Hepatocyte (in vitro differentiated cells): ENCODE measurements at places on chromosomes 4 and X.
A peak's percentile ranks its signal among the peaks of the same experiment; 100 is the strongest.

GRCh38 chrX:118497180-118497818 lies 1.7 kb downstream of the DOCK11 start:
- H3K36me3 ChIP-seq: no peaks in the 10 kb centered on the region
- no peak overlapping the region for H3K4me3 ChIP-seq
- H3K27ac ChIP-seq: no peak overlapping the region
- peaks cover 4% of the 10 kb centered on the region for H3K4me1 ChIP-seq

GRCh38 chr4:122503214-122503613 lies 46.7 kb upstream of the IL2 start:
- H3K27me3 ChIP-seq: no peaks in the 10 kb centered on the region
- no peaks in the 10 kb centered on the region for H3K4me1 ChIP-seq
- H3K4me3 ChIP-seq: no peak overlapping the region
- DNase-seq: no peak

GRCh38 chr4:37964734-37965457 lies 4.7 kb downstream of the PTTG2 start:
- no peak overlapping the region for H3K4me3 ChIP-seq
- no peak for DNase-seq
- peaks cover 15% of the 10 kb centered on the region for H3K4me1 ChIP-seq
- H3K36me3 ChIP-seq: no peaks in the 10 kb centered on the region
- H3K27me3 ChIP-seq: no peaks in the 10 kb centered on the region

DNA sequence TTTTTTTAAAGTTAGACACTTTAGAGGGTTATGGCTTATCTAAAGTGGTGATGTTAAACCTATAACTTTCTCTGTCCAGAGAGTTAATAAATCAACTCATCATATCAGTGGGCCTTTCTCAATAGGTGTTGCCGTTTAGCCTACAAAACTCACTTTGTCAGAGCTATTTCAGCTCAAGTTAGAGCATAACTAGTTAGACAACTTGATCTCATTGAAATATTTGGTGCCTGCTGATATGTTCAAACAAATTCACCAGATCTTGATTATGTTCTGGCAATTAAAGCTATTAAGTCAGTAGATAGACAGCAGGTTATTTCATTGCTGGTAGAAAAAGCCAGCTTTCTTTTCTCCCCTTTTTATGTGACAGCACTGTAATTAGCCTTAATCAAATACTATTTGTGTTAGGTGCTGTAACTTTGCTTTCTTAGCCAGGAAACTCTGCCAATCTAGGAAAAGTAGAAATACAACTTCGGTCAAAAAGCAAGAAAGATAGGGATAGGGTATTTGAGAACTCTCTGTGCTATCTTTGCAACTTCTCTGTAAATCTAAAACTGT lies 191.8 kb downstream of the MAML3 start:
- no peak overlapping the region for H3K4me3 ChIP-seq
- no peaks in the 10 kb centered on the region for H3K36me3 ChIP-seq
- DNase-seq: no peak
- H3K27me3 ChIP-seq: no peaks in the 10 kb centered on the region
- H3K27ac ChIP-seq: no peak overlapping the region

DNA sequence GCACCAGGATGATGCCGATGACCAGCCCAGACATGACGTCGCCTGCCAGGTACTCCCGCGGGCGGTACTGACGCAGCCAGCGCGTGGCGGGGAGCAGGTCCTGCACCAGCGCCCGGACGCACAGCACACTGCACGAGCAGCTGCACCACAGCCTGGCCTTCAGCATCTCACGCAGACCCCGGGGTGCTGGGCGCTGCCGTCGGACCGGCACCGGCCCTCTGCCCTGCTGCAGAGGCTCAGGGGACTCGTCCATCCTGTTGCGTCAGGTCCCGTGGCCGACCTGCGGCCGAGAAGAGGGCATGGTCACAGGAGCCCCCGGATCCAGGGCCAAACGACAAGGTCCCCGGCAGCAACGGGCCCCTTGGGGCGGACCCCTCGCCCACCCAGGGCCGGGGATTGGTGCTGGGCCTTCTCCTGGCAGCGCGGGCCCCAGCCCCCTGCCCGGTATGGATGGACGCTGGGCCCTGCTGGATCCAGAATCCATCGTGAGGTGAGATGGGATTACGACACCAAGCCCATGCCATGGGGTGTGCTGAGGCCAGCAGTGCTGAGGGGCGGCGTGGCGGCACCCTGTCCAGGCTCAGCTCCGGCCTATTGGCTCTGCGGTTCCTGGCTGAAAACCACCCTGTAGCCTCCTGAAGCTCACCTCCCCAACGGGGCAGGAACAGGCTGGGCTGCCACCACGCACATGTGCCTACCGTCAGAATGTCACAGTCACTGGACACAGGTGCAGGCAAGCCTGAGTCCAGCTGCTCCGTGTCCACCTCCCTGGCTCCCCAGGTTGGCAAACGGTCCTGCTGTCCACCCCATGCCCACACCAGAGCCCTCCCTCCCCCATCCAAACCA lies 1.5 kb downstream of the SLC26A1 start:
- H3K4me3 ChIP-seq: no peak overlapping the region
- DNase-seq: no peak
- H3K4me1 ChIP-seq: peaks cover 29% of the 10 kb centered on the region
- H3K27ac ChIP-seq: peak overlapping the region; percentile 95

- H3K4me1 ChIP-seq: no peaks in the 10 kb centered on the region
- peak; percentile 71 for DNase-seq
- H3K27me3 ChIP-seq: no peaks in the 10 kb centered on the region
- H3K4me3 ChIP-seq: no peak overlapping the region
- no peaks in the 10 kb centered on the region for H3K36me3 ChIP-seq
These were observed 85.4 kb upstream of the GBA3 start for GRCh38 chr4:22607382-22607781.

DNA sequence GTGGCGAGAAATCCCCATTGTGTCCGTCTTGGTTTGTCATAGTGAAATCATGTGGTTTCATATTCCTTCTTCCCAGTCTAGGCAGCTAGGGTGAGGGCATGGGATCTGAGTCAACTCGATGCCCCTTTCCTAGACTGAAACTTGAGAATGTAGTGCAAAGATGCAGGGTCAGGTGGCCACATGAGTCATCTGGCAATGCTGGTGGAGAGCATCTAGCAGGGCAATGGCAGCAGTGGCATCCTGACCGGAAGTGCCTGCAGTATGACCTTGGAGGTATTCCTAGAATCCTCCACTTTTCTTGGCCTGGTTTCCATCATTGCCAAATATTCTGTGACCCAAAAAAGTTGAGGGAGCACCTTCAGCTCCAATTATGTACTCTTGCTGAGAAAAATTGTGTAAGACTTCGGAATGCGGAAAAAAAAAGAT lies 39.1 kb upstream of the TMEM184C start:
- H3K4me1 ChIP-seq: no peaks in the 10 kb centered on the region
- H3K36me3 ChIP-seq: no peaks in the 10 kb centered on the region
- no peak for DNase-seq
- no peaks in the 10 kb centered on the region for H3K27me3 ChIP-seq

- no peaks in the 10 kb centered on the region for H3K36me3 ChIP-seq
- no peak overlapping the region for H3K4me3 ChIP-seq
- DNase-seq: no peak
- H3K27me3 ChIP-seq: no peaks in the 10 kb centered on the region
These were observed 1722.1 kb upstream of the PCDH10 start for GRCh38 chr4:131427000-131427399.
